DMS 273 treated with DMSO at 0.1 percent for 48 hours (cell line): ENCODE measurements at places on chromosomes 5 and 9.

- DNase-seq, result no peak
Observed at GRCh38 chr9:36928210-36928609, 105.9 kb downstream of the PAX5 start.

GRCh38 chr9:113543296-113543981, 79.9 kb downstream of the RGS3 start:
- no peak for DNase-seq

DNA sequence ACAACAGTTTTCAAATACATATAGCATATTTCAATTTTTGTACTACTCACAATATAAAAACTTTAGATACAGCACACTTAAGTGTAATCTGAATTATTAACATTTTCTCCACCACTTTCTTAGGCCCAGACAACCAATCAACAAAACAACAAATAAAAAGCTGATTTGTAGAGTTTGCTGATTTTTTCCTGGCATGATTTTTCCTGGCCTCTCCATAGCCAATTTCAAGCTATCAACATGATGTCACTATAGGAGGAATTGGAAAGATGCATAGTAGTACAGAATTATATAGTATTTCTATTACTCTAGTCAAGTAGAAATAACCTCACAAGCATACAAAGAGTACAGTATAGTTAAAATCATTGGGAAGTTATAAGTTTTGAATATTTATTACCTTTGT, 35.1 kb upstream of the ADAMTS19 start:
- DNase-seq, result no peak

DNA sequence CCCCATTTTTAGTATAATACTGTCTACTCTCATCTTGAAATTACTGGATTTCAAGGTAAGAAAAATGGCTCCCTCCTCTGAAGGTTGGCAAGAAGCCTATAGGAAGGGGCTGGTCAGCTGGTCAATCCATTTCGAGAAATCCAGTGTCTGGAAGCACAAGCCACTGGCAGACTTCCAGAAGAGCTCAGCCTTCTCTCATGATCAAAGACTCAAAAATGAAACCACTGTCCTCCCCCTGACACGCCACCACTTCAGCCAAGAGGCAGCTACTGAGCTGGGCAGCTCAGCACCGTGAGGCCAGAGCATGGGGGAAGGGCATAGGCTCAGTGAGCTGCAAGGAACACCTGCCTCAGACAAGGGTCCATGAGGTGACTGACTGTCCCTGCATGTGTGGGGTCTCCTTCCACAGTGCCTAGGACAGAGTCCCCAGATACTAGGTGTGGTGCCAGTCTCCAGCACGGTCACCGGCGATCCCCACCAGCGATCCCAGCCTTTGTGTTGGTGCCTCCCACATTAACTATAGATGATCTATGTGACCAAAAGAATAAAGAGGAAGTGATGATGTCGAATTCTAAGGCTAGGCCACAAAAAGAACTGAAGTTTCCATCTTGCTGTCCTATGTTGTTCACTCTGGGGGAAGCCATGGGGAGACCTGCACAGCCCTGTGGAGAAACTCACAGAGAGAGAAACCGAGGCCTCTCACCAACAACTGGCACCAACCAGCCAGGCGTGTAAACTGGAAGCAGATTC, 100.1 kb upstream of the LRRTM2 start:
- DNase-seq, result no peak

GRCh38 chr9:76162086-76162730, 232.0 kb downstream of the RFK start:
- DNase-seq, result no peak

GRCh38 chr5:61019642-61020041, 74.6 kb downstream of the NDUFAF2 start:
- no peak for DNase-seq

DNA sequence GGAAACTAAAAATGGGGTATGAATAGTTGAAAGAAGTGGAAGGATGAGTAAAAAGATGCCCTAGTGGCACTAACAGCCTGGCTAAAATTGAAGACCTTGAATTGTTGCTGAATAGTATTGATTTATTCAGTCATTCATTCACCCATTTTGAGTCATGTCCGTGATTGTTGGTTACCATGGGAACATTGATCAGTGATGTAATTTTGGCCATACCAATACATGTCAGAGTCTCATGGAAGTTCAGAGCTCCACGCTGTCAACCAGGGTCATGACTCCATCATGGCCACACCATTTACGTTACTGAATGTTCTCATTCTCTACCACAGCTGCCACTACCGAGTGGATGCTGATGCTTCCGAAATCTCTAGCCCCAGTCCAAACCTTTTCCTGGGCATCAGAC, 62.5 kb upstream of the FOXE1 start:
- no peak for DNase-seq

DNA sequence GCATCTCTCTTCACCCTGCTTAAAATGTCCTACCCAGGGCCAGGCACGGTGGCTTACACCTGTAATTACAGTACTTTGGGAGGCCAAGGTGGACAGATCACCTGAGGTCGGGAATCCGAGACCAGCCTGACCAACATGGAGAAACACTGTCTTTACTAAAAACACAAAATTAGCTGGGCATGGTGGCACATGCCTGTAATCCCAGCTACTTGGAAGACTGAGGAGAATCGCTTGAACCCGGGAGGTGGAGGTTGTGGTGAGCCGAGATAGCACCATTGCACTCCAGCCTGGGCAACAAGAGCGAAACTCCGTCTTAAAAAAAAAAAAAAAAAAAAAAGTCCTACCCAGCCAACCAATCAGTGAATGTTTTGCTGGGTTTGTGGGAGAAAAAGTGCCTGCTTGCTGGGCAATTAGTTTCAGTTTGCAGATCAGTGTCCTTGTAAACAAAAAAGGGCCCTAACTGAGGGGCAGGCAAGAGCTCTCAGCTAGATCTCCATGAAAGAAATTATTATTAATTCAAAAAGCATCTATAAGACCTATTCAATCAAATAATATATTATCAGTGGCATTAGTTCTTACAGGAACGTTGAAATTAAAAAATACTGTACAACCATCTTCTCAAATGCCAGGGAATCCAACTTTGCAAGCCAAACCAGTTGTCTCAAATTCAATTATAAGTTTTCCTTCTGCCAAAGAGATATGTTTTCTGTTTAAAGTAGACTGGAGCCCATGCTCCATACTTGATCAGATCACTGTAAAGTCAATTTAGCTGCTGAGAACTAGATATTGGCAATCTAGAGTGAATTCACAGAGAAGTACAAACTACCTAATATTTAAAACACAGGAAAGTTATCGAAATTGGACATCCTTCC, 3.9 kb downstream of the MEGF9 start:
- peak; percentile 18 for DNase-seq

DNA sequence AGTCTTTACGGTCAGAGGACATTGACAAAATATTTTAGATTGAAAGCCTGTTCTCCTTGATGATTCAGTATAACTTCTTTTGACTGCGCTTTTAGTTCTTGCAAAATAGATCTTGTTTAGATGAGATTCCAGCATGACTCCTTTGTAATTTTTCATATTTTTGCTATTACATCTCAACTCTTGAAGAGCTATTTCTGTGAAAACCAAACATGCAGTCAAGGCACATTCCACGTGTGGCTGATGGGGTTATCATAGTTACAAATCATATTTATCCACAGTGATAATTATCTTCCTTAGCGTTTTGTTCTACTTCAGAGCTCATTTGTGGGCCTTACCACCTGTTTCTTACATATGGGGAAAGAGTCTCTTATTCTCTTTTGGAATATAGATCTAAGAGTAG, 238.8 kb upstream of the DMRT1 start:
- DNase-seq, result no peak

DNA sequence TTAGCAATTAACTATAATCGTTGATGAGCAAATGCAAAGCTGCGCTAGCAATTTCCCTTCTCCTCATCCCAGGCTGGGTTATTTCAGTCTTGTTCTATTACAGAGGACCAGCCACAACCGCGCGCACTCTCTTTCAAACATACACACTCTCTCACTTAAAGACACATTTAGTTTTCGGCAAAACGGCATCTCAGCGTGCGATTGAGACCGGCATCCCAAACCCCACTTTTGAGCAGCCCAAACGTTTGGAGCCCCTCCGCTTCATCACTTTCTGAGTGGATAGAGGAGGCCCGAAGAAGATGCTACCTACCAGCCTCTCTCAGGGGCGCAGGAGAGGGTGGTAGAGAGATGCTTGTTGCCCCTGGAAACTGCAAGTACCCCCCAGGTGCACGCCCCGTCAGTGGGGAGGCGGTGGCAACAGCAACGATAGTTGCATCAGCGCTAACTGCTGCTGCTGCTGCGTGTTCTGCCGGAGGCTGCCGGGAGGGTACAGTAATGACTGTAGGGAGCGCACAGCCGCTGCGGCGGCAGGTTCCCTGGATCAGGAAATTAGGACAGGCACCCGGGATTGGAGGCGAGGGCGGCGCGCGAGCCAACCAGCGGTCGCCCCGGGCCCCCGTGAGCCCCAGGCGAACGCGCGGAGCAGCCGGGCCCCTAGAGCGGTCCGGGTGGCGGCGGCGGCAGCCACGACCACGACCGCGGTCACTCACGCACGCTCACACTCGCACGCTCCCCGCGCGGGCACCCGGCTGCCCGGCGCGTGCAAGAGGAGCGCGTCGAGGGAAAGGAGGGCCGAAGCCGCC, 467 bp upstream of the VLDLR start:
- peak; percentile 33 for DNase-seq

GRCh38 chr5:87094347-87094746, 173.3 kb upstream of the RASA1 start:
- DNase-seq, result no peak

DNA sequence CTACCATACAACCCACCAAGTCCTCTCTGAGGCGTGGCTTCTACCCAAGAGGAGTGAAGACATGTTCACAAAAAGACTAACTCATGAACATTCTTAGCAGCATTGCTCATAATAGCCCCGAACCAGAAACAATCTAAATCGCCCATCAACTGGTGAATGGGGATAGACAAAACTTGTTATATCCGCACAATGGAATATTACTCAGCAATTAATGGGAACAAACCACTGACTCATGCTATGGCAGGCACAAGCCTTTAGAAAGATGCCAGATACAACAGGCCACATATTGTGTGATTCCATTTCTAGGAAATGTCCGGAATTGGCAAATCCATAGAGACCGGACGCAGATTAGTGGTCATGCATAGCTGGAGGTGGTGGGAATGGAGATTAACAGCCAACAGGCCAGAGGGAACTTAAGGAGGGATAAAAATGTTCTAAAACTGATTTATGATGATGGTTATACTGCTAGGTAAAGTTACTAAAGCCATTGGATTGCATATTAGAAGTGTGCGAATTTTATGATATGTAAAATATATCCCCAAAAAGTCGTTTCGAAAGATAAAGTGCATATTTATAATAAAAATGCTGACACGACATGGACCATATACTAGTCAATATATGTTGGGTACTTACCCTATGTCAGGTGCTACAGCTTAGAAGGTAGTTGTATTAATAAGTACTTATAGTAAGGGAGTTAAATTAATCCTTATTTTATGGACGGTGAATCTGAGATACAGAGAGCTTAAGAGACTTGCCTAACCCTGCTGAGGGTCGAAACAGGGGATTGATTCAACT, 55.4 kb downstream of the LHX2 start:
- no peak for DNase-seq

DNA sequence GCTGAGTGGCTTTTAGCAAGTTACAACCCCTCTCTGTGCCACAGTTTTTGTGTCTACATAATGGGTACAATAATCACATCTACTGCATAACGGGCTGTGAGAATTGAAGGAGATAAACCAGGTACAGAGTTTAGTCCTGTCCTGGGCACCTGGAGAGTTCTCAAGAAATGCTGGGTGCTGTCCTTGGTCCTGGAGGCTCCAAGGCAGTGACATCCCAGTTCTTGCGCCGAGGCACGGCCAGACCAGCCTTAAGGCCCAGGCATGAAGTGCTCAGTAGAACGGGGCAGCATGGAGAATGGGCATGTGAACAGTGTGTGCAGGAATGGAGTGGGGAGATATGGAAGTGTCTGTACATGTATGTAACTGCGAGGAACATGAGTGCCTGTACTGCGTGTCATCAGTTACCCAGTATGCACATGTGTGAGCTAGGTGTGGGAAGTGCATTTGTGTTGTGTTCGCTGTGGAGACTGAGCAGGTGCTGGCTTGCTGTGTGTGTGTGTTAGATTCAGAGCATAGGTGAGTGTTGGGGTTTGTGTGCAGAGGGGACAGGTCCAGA, 6.3 kb upstream of the UNC5A start:
- no peak for DNase-seq

GRCh38 chr5:142888469-142889085, 118.4 kb downstream of the ARHGAP26 start:
- peak; percentile 1 for DNase-seq

DNA sequence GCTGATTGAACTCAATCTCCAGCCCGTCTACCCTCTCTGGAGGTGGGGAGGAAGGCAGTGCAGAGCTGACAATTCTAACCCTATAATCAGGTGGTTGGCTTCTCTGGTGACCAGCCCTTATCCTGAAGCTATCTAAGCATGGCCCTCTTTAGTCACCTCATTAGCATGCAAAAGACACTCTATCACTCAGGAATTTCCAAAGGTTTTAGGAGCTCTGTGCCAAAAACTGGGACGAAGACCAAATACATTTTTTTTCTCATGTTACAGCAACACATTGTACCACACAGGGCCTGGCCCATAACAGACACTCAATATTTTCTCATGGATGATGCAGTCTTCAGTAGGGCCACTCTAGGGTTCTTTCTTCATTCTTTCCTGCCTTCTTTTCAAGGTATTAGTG, 118.8 kb upstream of the VLDLR start:
- DNase-seq, result no peak

GRCh38 chr5:15420201-15420600, 79.8 kb upstream of the FBXL7 start:
- DNase-seq, result no peak

DNA sequence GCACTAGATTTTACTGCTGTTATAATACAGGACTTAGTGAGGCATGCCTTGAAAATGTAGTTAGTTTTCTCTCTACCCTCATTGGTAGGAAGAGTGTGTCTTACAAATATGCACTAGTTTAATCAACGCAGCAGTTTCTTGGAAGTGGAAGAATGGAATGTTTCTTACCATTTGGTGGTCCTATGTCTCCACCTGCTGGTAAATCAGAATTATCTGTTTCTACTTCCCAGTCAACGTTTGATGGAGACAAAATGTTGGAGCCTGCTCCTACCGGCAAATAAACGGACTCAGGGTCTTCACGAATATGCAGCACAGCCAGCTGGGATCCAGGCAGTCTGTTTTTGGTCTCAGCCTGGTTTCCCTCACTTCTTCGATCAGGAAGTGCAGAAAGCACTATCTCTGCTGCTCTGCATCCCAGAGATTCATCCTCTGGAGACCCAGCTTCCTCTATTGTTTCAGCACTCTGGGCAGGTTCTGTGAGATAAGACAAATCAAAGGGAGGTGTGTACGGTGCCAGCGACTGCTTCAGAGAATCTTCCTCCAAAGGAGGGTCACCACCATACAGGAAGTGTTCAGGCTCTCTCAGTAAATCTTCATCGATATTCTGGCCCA, 59.5 kb upstream of the PCA3 start:
- DNase-seq, result peak; percentile 7

DNA sequence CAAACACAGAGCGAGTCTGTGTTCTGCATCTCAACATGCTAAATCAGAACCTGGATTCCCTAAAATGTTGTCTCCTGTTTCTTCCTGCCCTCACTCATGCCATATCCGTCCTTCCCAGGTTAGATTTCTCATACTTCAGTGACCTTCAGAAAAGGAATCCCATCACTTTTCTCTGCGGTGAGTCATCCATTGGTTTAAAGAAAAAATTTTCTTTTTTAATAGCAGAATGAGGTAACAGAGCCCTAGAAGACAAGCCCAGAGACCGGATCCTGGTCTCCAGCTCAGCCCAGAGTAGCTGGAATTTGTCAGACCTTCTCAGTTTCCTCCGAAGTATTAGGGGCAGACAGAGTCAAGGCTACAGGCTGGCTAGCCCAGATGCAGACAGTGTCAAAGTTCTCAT, 143.2 kb upstream of the DMRT1 start:
- DNase-seq, result no peak

GRCh38 chr9:99253772-99254431, 31.8 kb downstream of the SEC61B start:
- DNase-seq, result no peak
